ENCODE measurements at places on chromosomes 4 and X.

DNA sequence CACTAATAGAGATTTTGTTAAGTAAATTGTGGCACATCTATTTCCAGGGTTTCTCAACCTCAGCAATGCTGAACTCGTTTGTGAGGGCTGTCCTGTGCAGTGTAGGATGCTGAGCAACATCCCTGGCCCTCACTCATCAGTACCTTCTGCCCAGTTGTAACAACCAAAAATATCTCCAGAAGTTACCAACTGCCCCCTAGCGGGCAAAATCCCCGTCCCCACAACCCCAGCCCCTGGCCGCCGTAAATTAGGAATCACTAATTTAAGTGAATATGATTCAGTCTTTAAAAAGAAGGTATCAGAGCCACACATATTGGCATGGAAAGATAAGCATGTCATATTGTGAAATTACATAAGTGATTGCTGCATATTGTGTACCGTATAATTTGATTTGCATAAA, 123.4 kb downstream of the ASB9 start:
- no peak for DNase-seq

DNA sequence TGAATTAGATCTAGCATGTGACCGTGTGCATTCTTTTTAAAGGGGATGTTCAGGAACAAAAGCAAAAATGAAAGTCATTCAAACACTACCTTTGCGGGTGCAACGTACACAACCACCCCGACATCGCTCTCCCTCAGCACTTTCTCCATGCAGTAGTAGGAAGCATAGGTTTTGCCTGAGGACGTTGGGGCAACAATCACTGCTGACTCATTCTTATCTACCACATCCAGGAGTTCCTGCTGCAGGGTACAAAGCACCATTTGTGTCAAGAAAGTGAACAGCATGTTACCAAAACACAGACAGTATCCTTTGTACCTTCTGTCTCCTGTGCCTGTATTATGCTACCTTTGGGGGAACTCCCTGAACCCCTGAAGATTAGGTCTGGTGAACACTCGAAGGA, 58.6 kb downstream of the DDX60L start:
- no peak for DNase-seq

GRCh38 chrX:111010111-111010510, 85.9 kb upstream of the PAK3 start:
- no peak for DNase-seq

DNA sequence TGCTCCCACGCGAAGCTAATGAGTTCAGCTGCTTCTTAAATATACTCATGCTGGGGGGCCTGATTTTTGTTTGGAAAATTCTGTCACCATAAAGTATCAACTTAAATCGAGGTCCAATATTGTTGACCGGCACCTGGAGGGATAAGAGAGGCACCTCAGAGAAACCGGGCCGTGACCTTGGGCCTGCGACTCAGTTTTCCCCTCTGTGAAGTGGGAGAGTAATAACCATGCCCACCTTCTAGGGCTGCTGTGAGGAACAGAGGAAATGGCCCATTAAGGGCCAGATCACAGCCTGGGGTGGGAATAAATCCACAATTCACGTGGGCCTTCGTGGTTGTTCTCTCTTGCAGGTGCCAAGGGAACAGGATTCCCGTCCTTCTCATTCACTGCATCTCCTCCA, 39.4 kb downstream of the ZBTB49 start:
- DNase-seq: no peak

- DNase-seq: no peak
Measured at GRCh38 chr4:53497487-53498244, 93.6 kb downstream of the LNX1 start.

- DNase-seq: no peak
Measured at GRCh38 chrX:13270360-13270759, 49.5 kb downstream of the ATXN3L start.

All from stimulated activated CD8-positive, alpha-beta memory T cell treated with anti-CD3 and anti-CD28 coated beads, Interleukin-4, amount 100 ng/mL, for 1 hour (primary cell).